ENCODE measurements at places on chromosomes 5 and 9.

GRCh38 chr5:168073311-168073710 is 218.1 kb upstream of the WWC1 start:
- DNase-seq, result no peak

GRCh38 chr5:152572812-152573211 is 167.7 kb upstream of the NMUR2 start:
- DNase-seq, result no peak

GRCh38 chr5:43039471-43040286 is 440 bp downstream of the ANXA2R start:
- DNase-seq, result no peak

DNA sequence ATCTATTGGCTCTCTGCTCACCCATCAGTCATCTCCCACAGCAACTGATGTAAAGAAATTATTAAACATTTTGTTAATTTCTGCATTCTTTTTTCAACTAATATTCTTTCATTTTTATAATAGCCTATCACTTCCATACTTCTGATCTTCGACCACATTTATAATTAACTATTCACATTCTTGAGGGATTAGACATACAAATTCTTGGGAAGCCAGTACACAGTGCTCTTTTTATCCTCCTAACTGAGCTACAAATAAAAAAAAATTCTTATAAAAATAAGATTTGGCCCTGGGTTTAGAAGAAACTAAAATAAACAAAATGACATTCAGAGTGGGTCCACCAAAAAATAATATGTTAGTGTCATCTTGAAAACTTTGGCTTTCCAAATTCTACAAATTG is 103.7 kb upstream of the ITGA1 start:
- no peak for DNase-seq

DNA sequence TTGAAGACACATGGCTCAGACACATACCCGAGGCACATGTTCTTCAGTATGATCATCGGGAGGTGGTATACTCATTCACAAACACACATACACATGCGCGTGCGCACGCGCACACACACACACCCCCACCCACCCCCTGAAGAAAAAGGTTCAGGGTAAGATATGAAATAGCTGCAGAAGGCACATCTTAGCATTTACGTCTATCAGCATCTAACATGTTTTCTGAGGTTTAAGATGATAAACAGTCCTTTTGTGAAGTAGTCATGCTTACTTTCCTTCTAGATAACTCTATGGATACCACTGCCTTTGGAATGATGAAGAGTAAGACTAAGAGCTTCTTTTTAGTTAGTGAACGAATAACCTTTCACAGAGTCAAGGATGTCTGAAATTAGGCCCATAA is 105.1 kb upstream of the GNA14 start:
- no peak for DNase-seq

GRCh38 chr5:1492757-1493156 is 31.0 kb downstream of the LPCAT1 start:
- no peak for DNase-seq

GRCh38 chr5:170256571-170256970 is 23.8 kb downstream of the C5orf58 start:
- no peak for DNase-seq

DNA sequence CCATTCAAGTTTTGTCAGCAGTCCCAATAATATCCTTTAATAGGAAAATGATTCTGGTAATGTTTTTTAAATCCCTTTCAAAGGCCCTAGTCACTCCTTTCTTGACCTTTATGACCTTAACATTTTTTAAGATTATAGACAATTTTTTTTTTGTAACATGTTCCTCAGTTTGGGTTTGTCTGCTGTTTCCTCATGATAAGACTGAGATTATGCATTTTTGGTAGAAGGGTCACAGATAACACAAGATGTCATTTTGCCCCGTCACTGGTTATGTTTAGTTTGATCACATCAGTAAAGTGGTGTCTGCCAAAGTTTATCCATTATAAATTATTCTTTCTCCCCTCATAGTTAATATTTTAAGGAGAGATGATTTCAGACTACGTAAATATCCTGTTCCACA is 16.0 kb upstream of the PTPDC1 start:
- no peak for DNase-seq

DNA sequence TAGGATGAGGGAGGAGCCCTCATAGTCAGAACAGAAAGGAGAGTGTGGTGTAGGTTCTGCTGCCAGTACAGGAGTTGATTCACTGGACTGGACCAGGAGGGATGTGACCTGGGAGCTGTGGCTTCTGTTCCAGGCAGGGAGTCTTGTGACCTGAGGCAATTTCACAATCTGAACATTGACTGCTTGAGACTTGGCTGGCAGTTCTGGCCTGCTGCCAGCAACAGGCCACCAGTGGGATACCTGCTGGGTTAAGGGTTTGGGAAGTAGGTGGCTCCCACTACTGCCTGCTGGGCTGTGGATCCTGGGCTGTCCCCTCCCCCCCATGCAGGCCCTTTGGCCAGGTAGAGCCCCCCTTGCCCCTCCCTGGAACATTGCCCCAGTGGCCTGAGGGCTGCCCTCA is 268.6 kb upstream of the ARRDC3 start:
- no peak for DNase-seq

- no peak for DNase-seq
Observed at GRCh38 chr5:133193794-133194193, 142.0 kb downstream of the HSPA4 start.

DNA sequence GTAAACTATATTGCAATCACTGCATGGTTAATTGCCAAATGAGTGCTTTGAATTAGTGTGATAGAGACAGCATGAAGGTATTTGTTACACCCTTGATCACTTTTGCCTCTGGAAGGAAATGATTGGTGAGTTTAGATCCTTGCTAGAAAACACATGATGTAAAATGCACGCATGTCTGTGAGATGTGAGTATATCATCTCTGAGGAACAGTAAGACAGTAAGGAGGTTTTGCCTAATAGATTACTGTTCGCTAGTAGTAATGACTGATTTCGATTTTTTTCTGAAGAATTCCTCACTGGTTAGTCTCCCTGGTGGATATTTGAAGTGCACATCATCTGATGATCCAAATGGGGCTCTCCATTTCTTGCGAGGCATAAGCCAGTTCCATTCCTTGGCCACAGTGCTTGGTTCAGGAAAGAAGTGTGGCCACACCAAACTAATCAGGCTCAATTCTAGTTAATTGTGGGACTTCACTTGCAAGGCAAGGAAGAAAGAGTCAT is 156.4 kb upstream of the ADRA1B start:
- DNase-seq, result no peak

DNA sequence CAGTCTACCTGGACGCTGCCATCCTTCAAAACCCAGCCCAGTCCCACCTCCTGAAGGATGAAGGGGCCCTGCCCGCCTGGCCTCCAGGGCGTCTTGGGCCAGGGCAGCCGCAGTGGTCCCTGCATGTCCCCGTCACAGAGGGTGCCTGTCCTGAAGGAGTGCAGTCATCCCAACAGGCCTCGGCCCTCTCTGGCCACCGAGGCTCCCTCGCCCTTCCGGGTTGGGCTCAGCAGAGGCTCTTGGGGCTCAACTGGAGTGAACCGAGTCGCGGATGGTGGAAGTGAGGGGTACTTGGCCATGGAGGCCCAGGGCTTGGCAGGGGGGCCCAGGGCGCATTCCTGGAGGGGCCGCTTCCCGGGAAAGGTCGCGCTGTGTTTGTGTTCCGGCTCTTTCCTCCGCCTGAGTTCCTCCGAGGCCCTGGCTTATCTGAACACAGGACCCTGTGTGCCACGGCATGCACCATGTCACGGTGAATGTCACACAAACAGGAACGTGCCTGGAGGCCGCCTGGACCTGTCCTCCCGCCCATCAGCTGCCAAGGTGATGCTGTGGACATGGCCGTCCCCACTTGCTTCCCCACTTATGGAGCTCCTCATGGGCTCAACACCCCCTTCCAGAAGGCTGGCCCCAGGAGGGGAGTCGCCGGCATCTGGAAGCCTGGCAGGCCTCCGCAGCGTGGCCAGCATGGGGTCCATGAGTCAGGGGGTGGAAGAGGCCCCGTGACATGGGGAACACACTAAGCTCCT is 25.7 kb upstream of the OBP2B start:
- no peak for DNase-seq

DNA sequence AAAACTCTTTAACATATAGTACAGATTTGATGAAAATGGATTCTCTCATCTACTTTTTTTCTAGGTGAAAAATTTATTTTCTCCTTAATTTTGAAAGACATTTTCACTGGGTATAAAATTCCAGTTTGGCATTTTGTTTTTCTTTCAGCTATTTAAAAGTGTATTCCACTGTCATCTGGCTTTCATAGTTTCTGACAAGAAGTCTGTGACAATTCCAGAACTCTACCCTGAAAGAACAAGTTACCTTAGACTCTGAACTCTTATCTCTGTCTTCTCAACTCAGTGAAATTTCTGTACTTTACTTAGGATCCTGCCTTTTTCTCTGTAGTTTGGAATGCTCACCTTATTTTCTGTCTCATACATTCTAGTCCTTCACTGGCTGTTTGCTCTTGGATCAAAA is 161.7 kb downstream of the RANBP17 start:
- no peak for DNase-seq

DNA sequence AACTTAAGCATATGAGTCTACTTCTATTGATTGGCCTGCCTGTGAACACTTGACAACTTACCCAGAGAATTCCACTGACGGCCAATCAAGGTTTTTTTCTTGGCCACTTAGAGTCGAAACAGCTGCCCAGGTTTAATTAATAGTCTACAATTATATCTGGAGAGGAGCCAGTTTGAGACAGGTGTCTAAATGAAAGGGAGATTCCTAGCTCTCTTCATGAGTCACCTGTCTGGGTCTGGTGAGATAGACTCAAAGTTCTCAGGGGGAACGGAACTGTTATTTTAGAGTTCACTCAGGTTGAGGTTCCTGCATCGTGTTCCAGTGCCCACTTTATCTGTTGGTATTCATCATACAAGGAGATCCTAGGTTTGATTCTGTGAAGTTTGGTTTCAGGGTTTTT is 111.0 kb downstream of the CD180 start:
- DNase-seq, result no peak

- DNase-seq, result no peak
Observed at GRCh38 chr5:77568555-77568954, 70.0 kb downstream of the OTP start.
